ENCODE measurements at places on chromosomes 1 and 21.

GRCh38 chr1:119569095-119569494 is 62.1 kb downstream of the HSD3B1 start:
- no peak for DNase-seq

DNA sequence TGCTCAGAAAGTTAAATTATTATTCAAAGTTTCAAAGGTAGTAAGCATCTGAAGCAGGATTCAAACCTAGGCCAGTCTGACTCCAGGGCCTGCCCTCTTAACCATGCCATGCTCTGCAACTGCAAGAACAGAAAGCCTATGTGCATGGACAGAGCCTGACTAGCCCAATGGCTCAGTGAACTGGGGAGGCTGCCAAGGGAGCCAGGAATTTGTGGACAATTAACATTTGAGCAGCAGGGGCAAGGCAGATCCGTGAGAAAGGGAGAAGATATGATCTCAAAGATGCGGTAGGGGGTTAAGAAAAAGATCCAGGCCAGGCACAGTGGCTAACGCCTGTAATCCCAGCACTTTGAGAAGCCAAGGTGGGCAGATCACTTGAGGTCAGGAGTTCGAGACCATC is 6.5 kb upstream of the ATP1A4 start:
- DNase-seq: no peak

GRCh38 chr1:185514311-185514710 is 197.3 kb upstream of the IVNS1ABP start:
- no peak for DNase-seq

- no peak for DNase-seq
These were observed 49.1 kb upstream of the SCMH1 start for GRCh38 chr1:41291195-41291594.

DNA sequence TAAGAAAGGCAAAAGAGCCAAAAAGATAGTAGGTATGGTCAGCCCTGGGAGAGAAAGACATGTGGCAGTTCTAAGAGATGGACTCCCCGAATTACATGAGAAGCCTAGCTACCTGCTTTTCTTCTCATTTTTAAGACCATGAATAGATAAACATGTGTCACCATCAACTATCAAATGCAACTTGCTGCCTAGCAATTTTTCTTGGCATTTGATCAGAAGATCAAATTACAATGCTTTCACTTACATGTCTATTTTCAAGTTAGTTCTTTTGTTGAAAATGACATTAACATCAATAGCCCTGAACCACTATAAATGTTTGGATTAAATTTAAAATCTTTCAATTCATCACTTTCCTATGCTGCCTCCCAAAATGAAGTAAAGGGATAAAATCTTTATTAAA is 212.3 kb downstream of the HHIPL2 start:
- no peak for DNase-seq

- no peak for DNase-seq
These were observed 16.4 kb downstream of the ECHDC2 start for GRCh38 chr1:52904927-52905698.

DNA sequence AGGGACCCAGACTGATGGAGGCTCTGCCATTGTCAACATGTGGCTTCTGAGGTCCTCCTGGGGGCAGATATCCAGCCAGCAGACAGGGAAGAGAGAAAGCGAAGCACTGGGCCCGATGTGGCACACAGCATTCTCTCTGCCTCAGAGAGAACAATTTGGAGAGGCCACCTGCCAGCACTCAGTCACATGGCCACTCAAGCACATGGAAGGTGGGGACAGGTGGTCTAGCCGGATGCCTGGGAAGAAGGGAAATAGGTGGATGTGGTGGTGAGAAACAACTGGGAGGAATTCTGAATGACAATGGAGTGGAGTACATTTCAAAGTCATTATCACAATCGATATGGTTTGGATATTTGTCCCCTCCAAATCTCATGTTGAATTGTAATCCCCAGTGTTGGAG is 109.0 kb downstream of the UBE2U start:
- no peak for DNase-seq

GRCh38 chr1:197909384-197909783 is 7.0 kb downstream of the C1orf53 start:
- no peak for DNase-seq

GRCh38 chr1:39631361-39632322 is 7.8 kb downstream of the HEYL start:
- DNase-seq: no peak

GRCh38 chr1:222618001-222618879 is at the start of gene MIA3:
MIA3 (plus strand) TSS chr1:222618097; CDS start chr1:222618111, 14 bp downstream.
- DNase-seq: no peak

- no peak for DNase-seq
These were observed 41.2 kb upstream of the NRDC start for GRCh38 chr1:51919684-51920083.

DNA sequence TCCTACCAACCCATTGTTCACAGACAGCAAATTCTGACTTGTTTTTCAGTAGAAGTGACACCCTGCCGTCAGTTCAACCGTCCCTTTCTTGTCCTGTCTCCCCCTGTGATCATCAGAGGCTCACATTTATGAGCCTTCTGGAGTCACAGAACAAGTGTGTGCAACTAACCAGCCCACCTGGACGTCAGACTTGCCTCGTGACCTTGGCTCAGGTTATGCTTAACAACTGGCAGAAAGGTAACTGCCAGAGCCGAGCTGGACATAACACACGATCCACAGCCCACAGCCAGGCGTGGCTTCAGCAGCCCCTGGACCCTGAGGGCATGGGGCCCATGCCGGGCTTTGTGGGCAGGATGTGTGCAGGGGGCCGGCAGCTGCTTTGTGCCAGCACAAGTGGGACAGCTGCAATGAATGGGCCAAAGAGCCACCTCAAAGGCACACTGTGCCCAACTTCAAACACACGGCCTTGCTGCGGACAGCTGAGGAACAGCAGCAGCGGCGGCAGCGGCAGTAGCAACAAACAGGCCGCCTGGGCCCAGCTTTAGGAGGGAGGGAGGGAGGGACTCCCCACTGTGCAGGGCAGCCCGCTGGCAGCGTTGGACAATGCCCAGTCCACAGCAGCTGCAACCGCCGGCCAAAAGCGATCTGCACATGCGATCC is 103.9 kb downstream of the ZBTB18 start:
- DNase-seq: no peak

DNA sequence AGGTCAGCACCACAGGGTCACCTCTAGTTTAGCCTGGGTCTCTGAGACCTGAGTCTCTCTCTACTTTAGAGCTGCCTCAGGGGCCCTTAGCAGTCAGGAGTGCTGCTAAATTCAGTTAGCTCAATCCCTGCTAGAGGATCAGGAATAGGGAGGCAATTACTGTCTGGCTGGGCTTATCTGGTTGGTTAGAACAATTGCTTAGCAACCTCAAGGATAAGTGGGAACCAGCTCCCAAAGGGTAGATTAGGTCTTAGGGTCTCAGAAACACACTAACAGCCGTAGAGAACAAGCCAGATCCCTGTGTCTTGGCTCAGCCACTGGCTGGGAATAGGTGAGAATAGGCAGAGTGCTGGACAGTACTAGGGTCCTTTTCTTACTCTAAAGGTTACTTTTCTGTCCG is 7.7 kb downstream of the PM20D1 start:
- no peak for DNase-seq

- no peak for DNase-seq
These were observed 9.4 kb downstream of the ZC3H12A start for GRCh38 chr1:37483785-37484184.

DNA sequence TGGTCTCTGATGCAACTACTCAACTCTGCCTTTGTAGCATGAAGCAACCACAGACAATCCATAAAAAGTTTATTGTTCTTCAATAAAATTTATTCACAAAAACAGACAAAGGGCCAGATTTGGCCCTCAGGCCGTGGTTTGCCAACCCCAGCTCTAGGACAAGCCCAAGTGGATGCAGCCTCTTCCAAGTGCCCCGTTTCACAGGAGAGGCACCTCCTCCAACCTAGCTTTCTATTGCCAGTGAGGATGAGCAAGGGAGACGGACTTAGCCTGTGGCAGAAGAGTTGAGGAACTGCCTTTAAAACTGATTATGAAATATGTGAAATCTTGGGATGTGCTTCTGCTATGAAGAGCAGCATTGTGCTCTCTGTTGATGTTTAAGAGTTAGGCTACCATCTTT is 105.4 kb downstream of the PSMG1 start:
- DNase-seq: no peak
